Stimulated activated CD8-positive, alpha-beta memory T cell treated with anti-CD3 and anti-CD28 coated beads, Interleukin-7, amount 100 ng/mL, for 1 hour (primary cell): ENCODE measurements at places on chromosomes 1 and 21.

- no peak for DNase-seq
Measured at GRCh38 chr1:191963781-191964455, 194.3 kb upstream of the RGS18 start.

- no peak for DNase-seq
Measured at GRCh38 chr1:145824499-145824842, 471 bp downstream of the POLR3C start.

GRCh38 chr21:35217504-35218060 is 168.5 kb upstream of the RUNX1 start:
- no peak for DNase-seq

DNA sequence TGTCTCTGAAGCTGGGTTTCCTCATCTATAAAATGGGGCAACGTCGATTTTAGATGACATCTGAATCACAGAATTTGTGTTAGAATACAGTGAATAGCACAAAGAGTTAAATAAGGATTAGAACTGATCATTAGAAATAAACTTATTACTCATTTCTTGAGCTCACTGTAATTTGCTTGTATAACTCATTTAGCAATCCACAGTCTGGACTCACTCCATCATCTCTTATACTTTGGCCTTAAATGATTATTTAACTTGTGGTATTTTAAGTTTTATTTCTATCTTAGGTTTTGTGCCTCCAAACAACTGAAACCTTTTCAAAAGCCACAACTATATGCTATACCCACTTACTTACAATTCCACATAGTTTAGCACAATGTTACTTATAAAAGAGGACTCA is 128.0 kb downstream of the CDC42BPA start:
- DNase-seq, result no peak
